ENCODE measurements at places on chromosomes 7 and 10.

GRCh38 chr7:150337659-150338081 is 3.8 kb downstream of the RARRES2 start:
- DNase-seq, result no peak

- DNase-seq, result no peak
These were observed 371.4 kb downstream of the SUGCT start for GRCh38 chr7:40506158-40506557.

- peak; percentile 40 for DNase-seq
These were observed 163.3 kb downstream of the GRID1 start for GRCh38 chr10:86203162-86203905.

DNA sequence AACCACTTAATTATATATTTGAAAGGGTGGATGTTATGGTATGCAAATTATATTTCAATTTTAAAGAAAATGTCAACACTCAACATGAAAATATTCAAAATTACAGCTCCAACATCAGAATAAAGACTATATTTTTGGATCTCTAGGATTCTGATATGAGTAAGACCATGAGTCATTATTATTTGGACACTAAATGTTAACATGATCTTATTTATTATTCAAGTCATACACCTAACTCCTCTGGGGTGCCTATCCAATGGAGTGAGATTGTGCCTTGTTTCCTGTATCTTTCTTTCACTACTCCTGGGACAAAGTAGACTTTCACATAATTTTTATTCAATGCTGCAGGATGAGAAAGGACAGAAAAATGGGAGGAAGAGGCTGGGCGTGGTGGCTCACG is 135.2 kb upstream of the PRSS1 start:
- DNase-seq, result no peak

DNA sequence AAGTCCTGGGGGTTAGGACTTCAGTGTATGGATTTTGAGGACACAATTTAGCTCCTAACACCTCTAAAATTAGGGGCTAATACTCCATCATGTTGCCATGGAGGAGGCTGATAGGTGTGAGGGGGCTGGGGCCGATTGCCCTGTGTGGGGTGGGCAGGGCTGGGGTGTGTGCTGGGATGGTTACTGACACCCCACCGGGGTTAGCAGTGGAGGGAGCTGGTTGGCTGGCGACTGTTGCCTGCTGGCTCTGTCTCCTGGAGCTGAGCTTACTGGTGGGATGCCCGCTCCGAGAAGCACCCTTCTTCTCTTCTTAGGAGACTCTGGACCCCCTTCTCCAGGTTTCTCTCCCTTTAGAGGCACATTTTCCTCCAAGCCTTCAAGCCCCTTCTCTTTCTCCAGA is 22.2 kb upstream of the SH2D4B start:
- no peak for DNase-seq

GRCh38 chr10:66926841-66927240 is 1.0 kb downstream of the LRRTM3 start:
- DNase-seq, result no peak

DNA sequence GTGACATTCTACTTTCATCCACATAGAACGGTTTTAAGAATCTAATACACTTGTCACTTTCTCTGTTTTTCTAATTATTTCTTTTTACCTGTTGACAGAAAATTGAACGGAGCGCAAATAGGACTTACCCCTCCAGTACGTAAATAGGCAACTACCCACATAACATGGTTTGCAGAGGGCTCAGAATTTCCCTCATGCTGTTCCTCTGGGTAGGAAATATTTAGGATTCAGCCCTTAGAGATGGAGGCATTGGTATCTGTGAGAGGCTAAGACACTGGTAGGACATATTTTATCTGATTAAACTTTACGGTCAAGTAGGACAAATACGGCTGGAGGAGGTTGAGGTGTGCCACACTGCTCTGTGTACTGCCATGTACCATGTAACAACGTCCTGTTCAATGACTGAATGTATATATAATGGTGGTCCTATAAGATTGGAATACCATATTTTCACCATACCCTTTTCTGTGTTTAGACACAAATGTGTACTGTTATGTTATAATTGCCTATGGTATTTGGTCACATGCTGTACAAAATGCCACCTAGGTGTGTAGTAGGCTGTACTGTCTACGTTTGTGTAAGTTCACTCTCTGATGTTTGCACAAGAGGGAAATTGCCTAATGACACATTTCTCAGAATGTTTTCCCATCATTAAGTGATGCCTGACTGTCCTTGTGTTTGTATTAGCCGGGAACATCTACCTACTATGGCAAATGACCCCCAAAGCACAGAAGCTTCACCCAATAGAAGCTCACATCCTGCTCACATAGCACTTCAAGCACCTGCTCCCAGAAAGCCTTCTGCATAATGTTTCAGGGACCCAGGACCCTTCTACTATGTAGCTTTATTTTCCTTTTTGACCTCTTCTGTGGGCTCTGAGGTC is 429.4 kb upstream of the AKR1E2 start:
- no peak for DNase-seq

- no peak for DNase-seq
These were observed 99.0 kb upstream of the NMT2 start for GRCh38 chr10:15267496-15267895.

GRCh38 chr7:42208572-42208971 is 28.4 kb downstream of the GLI3 start:
- no peak for DNase-seq

GRCh38 chr7:105224884-105225651 is 163.7 kb downstream of the SRPK2 start:
- DNase-seq, result no peak

GRCh38 chr7:148625342-148625741 is 34.8 kb downstream of the C7orf33 start:
- no peak for DNase-seq

- DNase-seq, result no peak
These were observed 225.4 kb upstream of the ZWINT start for GRCh38 chr10:56586461-56586891.

DNA sequence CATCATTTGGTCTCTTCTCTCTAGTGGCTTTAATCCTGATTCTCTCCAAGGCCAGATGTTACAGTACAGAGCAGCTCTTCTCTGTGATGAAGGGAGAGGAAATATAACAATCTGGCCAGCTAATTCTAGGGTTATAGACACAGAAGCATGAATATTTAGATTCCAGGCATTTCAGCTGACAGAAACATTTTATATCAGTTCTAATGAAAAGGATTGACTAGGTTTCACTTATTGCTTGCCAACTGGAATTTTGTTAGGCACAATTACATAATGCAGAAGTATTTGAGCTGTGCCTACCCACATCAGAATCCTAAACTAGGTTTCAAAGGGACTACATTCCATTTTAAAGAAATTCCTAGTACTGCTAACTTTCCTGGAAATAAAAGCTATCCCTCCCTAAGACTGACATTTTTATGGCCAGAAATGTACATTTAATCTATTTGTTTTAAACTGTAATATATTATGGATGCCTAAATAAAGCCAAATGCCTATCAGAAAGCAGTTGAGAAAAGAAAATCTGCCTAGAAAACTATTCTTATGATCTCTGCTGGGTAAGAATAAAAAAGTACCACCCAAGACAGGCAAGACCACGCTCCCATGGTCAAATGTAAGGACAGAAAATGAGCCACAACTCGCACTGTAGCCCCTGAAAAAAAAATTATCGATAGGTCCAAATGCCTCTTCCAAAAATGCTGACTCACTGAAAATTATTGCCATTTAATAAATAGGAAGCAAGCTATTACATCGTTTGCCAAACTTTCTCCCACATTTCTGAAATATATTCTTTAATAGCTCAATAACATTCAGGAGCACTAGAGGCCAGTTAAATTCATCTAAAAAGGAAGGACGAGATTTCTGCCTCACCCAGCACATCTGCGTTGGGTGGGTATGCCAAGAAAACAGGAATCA is 498.1 kb downstream of the KCNMA1 start:
- DNase-seq, result no peak
